ENCODE measurements at places on chromosomes 7 and 10.

GRCh38 chr7:69735582-69735981, 137.3 kb downstream of the AUTS2 start:
- DNase-seq: no peak

GRCh38 chr10:62473241-62473640, 99.1 kb downstream of the ZNF365 start:
- DNase-seq: no peak

DNA sequence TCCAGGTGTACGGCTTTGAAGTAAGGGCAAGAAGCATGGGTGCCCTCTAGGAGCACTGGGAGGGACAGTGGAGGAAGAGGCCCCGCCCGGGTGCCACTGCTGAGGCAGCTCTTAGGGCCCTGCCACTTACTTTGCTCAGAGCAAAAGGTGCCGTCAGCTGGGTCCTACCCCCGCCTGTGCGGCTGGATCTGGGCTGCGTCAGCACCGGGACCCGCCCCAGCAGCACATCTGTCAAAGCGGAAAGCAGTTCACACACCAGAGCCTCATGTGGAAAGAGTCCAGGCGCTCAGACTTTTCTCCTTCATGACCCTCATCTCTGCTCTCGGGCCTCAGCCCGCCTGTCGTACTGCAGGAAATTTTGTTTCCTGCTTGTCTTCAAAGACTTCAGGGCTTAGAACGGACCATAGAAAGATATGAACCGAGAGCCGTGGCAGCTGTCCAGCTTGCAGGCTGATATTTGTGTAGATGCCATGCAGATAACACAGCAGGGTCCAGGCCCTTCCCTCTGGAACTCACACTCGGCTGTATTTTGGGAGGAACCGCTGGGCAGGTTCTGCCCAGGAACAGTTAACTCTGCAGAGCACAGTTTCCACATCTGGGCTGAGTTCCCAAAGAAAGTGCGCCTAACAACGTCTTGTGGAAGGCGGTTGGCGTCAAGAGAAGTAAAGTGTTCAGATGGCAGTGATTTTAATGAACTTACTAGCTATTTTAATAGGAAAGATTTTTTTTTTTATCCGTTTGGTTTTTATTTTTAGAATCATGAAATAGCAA, 44.3 kb upstream of the PRKAR1B start:
- DNase-seq: no peak

- no peak for DNase-seq
Measured at GRCh38 chr7:149459201-149459539, 1.7 kb downstream of the ZNF777 start.

DNA sequence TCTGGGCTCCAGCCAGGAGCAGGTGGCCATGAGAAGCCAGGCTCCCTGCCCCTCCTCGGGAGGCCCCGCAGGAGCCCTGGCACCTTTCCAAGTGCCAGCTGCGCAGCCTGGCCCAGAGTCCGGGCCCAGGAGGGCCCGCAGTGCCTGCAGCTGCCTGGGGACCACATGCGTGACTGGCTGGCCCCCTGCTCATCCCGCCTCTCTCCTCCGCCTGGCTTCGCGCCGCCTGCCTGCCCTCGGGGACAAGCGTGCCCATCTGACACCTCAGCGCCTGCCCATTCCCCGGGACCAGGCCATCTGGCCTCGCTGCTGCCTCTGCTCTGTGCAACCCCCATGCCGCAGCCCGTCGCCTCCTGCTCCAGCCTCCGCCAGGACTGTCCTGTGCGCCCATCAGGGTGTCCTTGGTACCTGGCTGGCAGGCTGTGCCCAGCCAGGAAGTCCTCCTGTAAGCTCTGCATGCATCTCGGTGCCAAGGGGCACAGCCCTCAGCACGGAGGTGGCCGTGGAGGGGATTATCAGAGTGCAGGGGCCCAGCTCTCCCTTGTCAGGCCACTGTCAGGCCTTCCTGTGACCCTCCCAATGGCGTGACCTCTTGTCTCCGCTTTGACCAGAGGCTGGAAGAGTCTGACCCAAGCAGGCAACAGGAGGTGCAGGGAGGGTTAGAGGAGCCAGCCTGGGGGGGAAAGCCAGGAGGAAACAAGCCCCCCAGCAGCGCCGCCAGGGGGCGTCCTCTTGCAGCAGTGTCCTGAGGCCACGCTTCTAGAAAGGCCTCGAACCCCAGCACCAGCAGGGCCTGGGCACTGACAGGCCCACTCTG, 50.5 kb downstream of the TMEM209 start:
- DNase-seq: no peak

DNA sequence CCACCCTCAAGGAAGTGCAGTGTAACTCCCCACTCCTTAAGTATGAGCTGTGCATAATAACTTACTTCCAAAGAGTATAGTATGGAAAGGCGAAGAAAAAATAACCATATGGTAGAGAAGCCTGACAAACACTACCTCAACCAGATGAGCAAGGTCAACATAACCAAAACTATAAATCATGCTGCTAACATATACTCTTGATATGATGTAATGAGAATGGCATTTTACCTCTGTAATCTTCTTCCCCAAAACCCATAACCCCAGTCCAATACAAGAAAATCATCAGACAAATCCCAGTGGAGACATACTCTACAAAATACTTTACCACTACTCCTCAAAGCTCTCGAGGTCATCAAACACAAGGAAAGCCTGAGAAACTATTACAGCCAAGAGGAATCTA, 15.8 kb downstream of the OSBPL3 start:
- no peak for DNase-seq

- no peak for DNase-seq
Measured at GRCh38 chr7:133330085-133330484, 77.2 kb downstream of the EXOC4 start.

GRCh38 chr10:132137111-132138072, 49.4 kb upstream of the DPYSL4 start:
- DNase-seq: no peak

DNA sequence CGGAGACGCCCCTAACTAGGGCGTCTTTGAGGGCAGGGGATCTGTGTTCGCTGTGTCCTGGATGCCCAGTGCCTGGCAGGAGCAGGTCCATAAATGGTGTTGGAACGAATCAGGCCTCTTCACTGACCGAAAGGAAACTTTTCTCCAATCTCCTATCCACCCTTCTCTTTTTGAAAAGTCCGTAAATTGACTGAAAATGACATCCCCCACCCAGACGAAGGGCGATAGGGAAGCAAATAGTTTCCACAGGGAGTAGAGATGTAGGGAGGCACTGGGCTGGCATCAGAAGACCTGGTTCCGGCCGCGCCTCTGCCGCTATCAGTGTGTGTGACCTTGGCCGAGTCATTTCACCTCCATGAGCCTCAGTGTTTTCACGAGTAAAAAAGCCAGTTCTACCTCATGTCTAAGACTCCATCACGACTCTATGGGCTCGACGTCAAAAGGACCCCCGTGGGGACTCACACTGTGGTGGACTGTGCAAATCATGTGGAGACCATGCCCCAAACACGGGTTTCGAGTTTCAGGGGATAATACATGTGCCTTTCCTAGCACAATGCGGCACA, 497 bp upstream of the RAB11FIP2 start:
- no peak for DNase-seq

GRCh38 chr10:61822781-61823230, 78.7 kb upstream of the ARID5B start:
- no peak for DNase-seq

DNA sequence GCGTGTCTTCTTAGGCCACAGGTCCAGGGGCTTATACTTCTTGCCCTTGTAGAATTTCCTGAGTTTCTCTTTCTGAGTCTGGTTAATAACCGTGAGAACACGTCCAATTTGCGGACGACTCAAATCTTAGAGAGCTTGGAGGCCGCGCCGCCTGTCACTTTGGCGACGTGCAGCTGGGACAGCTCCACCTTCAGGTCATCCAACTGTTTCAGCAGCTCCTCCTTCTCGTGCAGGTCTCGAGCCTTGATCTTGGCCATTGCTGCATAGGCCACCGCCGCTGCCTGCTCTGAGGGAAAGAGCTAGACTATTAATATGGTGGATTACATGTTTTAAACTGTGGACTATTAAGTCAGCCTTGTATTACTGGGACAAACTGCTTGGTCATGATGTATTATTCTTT, 26.9 kb downstream of the EVX1 start:
- no peak for DNase-seq

- no peak for DNase-seq
Measured at GRCh38 chr10:109618301-109618700, 305.0 kb downstream of the XPNPEP1 start.
